CD4-positive, alpha-beta T cell treated with Interleukin-10 for 1 hour (primary cell): ENCODE measurements at places on chromosomes 3 and 15.

DNA sequence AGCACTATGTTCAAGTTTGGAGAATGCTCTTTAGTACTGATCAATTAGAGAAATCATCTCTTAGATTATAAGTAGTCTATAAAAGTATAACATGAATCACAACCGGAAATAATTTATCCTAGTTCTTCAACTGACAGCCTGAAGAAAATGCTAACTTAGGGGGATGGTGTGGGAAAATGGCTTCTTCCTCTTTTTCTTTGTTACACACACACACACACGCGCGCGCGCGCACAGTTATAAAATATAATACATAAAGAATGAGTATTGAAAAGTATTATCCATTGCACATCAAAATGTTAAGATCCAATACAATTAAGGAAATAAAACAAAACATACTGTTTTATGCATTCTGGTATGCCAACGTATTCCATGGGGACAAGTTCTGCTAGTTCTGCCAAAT is 11.2 kb upstream of the GTF2A2 start:
- DNase-seq = no peak

GRCh38 chr3:46409739-46410489 is 2.9 kb downstream of the CCRL2 start:
- DNase-seq = no peak

DNA sequence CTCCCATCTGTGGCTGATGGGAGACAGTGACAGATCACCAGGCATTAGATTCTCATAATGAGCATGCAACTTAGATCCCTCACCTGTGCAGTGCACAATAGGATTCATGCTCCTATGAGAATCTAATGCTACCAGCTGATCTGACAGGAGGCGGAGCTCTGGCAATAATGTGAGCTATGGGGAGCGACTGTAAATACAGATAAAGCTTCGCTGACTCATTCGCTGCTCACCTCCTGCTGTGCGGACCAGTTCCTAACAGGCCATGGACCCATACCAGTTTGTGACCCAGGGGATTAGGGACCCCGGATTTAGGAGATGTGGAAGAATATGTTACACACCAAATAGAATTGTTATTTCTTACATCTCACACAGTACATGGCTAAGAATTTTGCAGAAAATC is 6.7 kb downstream of the ARGFX start:
- no peak for DNase-seq

DNA sequence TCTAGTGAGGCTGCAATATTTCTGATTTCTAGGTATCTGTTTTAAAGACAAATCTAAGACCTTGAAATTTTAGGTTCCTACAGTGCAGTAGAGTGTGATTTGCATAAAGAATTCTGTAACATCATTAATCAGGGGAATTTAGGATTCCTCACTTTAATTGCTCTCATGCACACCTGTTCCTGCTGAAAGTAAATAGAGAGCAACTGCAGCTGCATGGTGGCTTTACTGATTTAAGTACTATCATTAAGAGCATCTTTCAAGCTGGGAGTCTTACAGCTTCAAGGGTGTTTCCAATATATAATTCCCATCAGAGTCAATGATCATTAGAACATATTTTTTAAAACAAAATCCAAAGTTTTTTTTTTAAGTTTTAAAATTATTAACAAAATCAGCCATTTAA is 36.0 kb upstream of the C3orf70 start:
- no peak for DNase-seq

- DNase-seq = no peak
Observed at GRCh38 chr3:185340751-185341150, 22.2 kb upstream of the MAP3K13 start.
